ENCODE measurements at places on chromosomes 5 and 9. TPM values are rescaled to one million over a fixed set of nuclear protein-coding genes. Genes with fewer than 3 reads are reported as not detected.

GRCh38 chr5:34655354-34655991 is 655 bp upstream of the RAI14 start:
- no peak for DNase-seq
- H3K27me3 ChIP-seq, result no peaks in the 10 kb centered on the region
- H3K4me1 ChIP-seq, result peaks cover 24% of the 10 kb centered on the region
- H3K4me3 ChIP-seq, result peak overlapping the region; percentile 74
- peak overlapping the region; percentile 78 for H3K27ac ChIP-seq

GRCh38 chr5:117475919-117476318 is 901.3 kb upstream of the SEMA6A start:
- no peak overlapping the region for H3K4me3 ChIP-seq
- no peak overlapping the region for H3K27ac ChIP-seq
- no peaks in the 10 kb centered on the region for H3K27me3 ChIP-seq
- no peaks in the 10 kb centered on the region for H3K36me3 ChIP-seq
- no peaks in the 10 kb centered on the region for H3K4me1 ChIP-seq

- no peak for DNase-seq
- no peaks in the 10 kb centered on the region for H3K4me1 ChIP-seq
- no peak overlapping the region for H3K27ac ChIP-seq
- H3K27me3 ChIP-seq, result peaks cover 46% of the 10 kb centered on the region
- no peak overlapping the region for H3K4me3 ChIP-seq
Measured at GRCh38 chr5:2196416-2196815, 313.7 kb upstream of the IRX4 start.

Gene NPR3
- total RNA-seq, result 0.39 TPM

- no peak overlapping the region for H3K27ac ChIP-seq
- H3K4me3 ChIP-seq, result no peak overlapping the region
- no peak for DNase-seq
- H3K27me3 ChIP-seq, result no peaks in the 10 kb centered on the region
Measured at GRCh38 chr5:155001523-155001922, 12.0 kb upstream of the KIF4B start.

Gene LCN1
- not detected for total RNA-seq

Gene HBEGF
- total RNA-seq, result 12.3 TPM

DNA sequence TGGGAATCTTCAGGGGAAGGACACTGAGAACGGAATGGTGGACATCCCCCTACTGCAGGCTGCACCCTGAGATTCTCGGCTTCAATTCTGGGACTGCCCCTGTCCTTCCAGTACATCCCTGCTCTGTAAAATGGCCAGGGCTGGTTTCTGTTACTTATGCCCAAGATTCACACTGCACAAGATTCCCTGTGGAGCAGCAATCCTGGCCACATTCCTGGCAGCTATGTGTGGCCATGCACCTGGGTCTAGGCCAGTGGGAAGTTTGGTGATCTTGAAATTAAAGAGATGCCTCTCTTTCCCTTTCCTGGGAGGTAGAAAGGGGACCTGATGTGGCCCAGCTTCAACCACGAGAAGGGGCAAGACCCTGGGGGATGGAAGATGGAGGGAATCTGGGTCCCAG is 27.6 kb downstream of the WHRN start:
- H3K27ac ChIP-seq, result no peak overlapping the region
- no peaks in the 10 kb centered on the region for H3K36me3 ChIP-seq
- no peaks in the 10 kb centered on the region for H3K4me1 ChIP-seq

DNA sequence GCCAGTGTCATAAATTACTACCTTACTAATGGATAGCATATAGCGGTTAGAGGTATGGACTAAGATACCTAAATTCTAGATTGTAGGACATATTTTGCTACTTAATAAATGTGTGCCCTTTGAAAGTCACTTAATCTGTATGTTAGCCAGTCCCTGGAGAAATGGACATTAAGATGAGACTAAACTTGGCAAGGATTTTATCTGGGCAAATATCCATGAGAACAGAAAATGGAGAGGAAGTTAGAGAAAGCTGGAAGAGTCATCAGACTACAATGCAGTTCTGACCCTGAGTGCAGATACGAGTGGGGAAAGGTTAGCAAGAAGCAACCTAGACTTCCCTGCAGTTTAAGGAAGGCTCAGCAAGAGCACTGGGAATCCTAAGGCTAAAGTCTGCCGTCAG is 33.0 kb downstream of the TBCA start:
- no peaks in the 10 kb centered on the region for H3K27me3 ChIP-seq
- H3K27ac ChIP-seq, result no peak overlapping the region
- no peaks in the 10 kb centered on the region for H3K4me1 ChIP-seq

- no peak for DNase-seq
- H3K27me3 ChIP-seq, result no peaks in the 10 kb centered on the region
- no peaks in the 10 kb centered on the region for H3K4me1 ChIP-seq
- H3K36me3 ChIP-seq, result no peaks in the 10 kb centered on the region
- no peak overlapping the region for H3K4me3 ChIP-seq
Measured at GRCh38 chr5:11897781-11898180, 6.5 kb downstream of the CTNND2 start.

DNA sequence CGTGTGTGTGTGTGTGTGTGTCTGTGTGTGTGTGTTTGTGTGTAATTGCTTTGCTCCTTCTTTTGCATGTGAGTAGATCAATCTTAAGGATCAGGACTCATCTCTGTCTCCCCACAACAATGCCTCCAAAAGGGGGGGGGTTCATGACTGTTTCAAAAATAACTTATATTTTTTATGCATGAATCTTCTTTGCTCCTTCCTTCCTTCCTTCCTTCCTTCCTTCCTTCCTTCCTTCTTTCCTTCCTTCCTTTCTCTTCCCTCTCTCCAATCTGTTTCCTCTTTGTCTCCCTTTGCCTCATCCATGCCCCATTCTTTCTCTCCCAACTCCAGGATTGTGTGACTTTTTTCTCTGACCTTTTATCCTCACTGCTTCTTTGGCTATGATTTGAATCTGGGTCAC is 126.4 kb upstream of the OSMR start:
- H3K36me3 ChIP-seq, result no peaks in the 10 kb centered on the region
- no peak overlapping the region for H3K4me3 ChIP-seq
- H3K27me3 ChIP-seq, result no peaks in the 10 kb centered on the region

Data from HCT116 (cell line).